ENCODE measurements at places on chromosomes 6 and 20.

GRCh38 chr6:36560822-36561221, 13.5 kb upstream of the STK38 start:
- no peak for DNase-seq

GRCh38 chr20:57212534-57213276, 53.7 kb downstream of the BMP7 start:
- DNase-seq = no peak

- DNase-seq = no peak
Measured at GRCh38 chr6:133918208-133918930, 29.5 kb downstream of the TCF21 start.

DNA sequence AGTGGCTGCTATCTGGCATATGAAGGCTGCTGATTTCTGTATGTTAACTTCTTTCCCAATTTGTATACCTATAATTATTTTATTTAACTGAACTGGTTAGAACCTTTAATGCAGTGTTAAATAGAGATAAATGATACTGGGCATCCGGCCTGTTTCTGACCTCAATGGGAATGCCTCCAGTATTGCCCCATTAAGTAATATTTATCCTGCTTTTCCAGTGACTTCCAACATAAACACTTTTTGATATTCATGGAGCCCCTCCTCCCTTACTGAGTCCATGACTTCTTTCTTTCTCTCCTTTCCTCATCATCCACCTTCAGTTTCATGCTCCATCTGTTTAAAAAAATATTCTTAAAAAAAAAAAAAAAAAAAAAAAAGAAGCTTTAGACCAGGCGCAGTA, 8.8 kb downstream of the TRIM27 start:
- no peak for DNase-seq

GRCh38 chr6:15077961-15078360, 167.9 kb upstream of the JARID2 start:
- DNase-seq = no peak

- DNase-seq = no peak
Measured at GRCh38 chr20:62347445-62347844, 19.7 kb downstream of the LAMA5 start.

- no peak for DNase-seq
Measured at GRCh38 chr6:129643176-129643575, 66.8 kb downstream of the ARHGAP18 start.

DNA sequence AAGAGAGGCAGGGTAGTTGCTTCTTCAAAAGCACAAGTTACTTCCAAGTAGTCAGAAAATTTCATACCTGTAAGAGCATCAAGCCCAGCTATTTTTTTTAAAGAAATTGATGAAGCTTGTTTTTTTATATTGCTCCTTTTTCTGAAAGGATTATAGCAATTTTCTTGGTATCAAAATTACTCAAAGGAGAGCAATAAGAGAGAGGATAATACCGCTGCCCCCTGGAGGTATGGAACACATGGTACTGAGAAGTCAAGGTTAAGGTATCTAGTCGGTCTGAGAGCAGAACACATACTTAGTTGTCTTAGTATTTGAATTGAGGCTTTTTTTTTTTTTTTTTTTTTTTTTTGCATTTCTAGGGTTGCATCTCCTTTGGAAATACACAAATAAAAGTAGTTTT, 59.4 kb downstream of the ADGRF5 start:
- DNase-seq = no peak

DNA sequence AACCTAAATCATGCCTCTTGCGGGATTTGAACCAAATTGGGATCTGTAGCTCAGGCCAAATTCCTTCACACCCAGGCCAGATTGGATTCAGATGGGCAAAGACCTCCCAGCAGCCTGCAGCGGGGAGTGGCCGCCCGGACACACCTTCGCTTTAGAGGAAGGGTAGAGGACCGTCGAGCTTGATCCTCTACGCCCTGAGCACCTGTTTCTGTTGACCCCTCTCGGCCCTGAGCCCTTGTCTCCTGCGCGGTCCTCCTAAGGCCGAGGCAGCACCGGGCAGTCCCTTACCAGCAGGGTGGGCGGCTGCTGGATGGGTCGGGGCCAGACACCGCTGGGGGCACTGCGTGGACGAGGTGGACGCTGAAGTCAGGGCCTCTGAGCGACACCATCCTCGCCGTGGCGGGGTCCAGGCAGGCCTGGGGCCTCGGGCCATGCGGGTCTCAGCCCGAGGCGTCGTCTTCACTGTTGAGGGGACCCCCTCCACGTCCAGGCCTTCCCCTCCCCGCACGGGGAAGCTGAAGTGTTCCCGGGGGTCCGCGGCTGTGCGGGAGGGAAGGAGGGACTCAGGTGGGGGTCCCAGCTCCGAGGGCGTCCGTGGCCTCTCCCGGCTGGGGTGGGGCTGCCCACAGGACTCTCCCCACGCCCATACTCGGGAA, 114.8 kb downstream of the SMOC2 start:
- no peak for DNase-seq

DNA sequence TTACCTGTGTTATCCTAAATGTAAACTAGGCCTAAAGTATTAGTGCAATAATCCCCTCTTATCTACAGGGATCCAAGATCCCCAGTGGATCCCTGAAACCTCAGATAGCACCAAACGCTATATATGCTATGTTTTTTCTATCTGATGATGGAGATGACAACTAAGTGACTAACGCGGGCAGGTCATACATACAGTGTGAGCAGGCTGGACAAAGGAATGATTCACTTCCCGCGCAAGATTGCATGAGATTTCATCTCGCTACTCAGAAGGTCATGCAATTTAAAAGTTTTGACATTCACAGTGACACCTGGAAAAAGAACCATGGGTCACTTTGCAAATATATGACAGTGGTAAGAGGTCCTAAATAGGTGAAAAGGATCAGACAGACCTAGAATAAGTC, 875.9 kb downstream of the HACE1 start:
- DNase-seq = no peak

DNA sequence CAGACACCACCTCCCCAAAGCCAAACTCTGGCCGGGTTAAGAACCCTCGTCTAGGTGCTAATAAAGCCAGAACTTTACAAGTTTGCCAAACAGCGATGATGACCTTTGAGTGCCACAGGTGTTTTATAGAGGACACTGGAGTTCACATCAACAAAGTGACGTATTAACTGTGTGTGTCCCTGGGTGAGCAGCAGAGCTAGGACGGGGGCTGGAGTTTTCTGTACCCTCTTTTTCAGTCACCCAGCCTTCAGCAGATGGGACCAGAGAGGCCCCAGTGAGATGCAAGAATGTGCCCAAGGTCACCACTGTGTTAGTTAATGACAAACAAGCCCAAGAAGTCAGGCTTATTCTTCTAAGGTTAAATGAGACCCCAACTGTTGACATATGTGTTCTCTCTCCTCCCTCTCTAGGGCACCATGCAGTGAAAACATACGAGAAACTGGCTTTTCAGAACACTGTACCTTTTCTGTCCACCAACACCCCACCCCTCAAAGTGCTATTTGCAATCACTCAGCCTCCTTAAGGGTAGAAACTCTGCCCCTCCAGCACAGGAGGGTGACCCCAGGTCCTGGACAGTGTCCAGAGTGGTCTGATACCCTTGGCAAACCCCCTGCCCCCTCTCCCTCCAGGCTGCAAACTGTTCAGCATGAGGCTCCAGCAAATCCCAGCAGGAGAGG, 5.2 kb downstream of the SDC4 start:
- no peak for DNase-seq

- DNase-seq = no peak
Measured at GRCh38 chr6:87431263-87431662, 23.5 kb downstream of the CFAP206 start.

GRCh38 chr20:45294003-45294368, 12.7 kb upstream of the RBPJL start:
- no peak for DNase-seq

DNA sequence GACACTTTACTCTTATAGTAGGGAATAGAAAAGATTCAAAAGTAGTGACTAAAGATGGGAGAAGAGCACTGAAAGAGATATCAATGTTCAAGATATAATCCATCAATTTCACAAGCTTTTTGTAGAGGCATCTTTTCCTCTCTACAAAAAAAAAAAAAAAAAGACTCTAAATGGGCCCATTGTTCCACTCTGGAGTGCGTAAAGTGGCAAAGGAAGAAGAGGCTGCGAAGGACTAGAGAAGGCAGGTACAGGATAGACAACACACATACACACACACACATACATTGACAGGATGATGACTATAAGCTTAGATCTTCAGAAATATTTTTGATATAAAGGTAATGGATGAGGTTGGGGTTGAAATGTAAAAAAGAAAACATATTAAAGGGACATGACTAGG, 157.6 kb downstream of the HIVEP2 start:
- no peak for DNase-seq

Measured in stimulated activated CD4-positive, alpha-beta T cell treated with anti-CD3 and anti-CD28 coated beads, Interleukin-15, amount 100 ng/mL, for 1 hour (primary cell).